Foreskin keratinocyte (primary cell): ENCODE measurements at places on chromosomes 11 and 22. TPM values are rescaled to one million over a fixed set of nuclear protein-coding genes. Genes with fewer than 3 reads are reported as not detected.

GRCh38 chr22:38927033-38927781 lies 30.2 kb upstream of the APOBEC3A start:
- no peak for DNase-seq

DNA sequence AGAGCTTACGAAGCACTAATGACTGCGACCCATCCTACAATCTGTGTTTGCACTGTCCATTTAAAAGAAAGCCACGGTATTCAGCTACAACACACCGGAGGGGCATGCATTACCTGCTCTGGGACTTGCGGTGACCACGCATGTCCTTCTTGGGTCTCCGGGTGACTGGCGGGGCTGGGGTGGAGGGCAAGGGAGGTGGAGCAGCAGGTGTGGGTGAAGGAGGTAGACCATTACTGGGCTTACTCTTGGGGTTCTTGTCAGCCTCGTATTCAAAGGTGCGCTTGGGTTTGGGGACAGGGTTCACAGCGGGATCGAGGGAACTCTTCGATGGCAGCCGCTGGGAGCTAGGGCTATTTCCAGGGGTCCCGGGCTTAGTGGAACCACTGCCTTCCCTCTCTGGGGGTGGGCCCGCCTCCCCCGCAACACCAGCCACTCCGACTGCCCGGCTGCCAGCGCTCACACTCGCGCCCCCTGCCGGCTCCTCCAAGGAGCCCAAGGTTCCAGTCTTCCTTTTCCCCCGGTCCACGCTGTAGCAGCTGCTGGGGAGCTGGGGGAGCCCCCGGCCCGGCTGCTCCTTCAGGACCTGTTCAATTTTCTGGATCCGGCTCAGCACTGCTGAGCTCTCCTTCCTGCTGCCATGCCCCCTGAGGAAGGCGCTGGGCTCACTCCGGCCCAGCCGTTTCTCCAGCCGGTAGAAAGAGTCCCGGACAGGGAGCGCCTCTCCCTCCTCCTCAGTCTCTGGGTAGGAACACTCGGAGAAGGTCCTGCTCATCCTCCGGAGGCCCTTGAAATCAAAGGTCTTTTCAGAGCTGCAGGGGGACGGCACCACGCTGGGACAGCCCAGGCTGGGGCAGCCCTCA lies 47.5 kb downstream of the RPL27A start:
- no peak for DNase-seq

Gene SOX6
- polyA plus RNA-seq: 0.72 and 0.78 TPM in 2 replicates

Gene MMP10
- polyA plus RNA-seq: 1.8 and 4.4 TPM in 2 replicates

Gene CAVIN3
- polyA plus RNA-seq: 165 and 222 TPM in 2 replicates
